ENCODE measurements at places on chromosomes 4 and X. TPM values are rescaled to one million over a fixed set of nuclear protein-coding genes. Genes with fewer than 3 reads are reported as not detected.

The NXF3 gene
- not detected for total RNA-seq

The PDE6B gene
- 13.0 TPM for total RNA-seq

The CLDN2 gene
- not detected for total RNA-seq

The MAGEE1 gene
- 7.3 TPM for total RNA-seq

DNA sequence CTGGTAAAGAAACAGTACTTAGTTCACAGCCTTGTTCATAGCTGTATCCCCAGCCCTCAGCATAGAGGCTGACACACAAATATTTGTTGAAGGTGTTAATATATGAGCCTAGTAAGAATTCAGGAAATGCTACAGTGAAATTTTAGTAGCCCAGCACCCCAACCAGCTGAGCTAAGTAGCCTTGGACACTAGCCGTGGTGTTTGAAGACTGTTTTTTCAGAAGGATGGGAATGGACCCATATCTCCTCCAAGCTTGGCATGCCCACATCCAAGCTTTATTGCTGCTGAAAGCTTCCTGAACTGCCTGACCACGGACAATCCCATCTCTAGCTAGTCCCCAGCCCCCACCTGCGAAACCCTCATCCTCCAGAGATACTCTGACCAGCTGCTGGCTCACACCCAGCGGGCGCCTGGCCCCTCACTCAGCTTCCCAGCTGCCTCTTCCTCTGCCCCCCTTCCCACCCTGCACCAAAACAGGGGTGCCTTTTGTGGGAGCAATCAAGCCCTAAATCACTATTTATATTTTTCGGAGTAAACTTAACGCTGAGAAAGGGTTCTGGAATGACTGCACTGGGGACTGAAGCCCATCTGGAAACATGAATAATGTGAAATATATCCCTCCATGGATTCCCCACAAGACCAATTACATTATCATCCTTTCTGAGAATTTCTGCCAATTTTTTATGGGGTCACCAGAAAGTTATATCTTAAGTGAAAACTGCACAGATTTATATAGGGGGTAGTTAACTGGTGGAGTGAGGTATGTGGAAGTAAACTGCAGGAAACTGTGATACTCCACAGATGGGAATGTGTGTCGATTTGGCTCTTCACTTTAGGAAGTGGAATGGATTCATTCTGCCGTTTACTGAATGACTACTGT is 41.1 kb upstream of the CBR4 start:
- 0 out of 2 replicates have a peak, but pooled peaks cover 2% of the 10 kb centered on the region for H3K27me3 ChIP-seq
- peaks cover 15% of the 10 kb centered on the region for H3K4me1 ChIP-seq
- DNase-seq, result no peak

DNA sequence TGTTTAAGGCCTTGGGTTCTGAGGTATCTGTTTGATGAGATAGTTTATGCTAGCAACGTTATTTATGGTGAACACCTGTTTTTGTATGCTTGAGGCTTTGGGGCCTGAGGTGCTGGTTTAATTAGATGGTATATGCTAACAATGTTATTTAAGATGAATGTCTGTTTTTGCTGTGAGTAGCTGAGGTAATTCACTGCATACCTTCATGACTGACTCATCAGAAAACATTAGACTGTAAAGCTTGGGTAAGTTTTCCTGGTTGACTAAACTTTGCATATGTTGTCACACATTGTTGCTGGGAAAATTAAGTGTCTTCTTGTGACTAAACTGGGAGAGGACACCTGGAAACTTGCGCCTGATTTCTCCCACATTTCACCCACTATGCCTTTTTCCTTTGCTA is 1026.6 kb downstream of the RAPGEF2 start:
- H3K27me3 ChIP-seq, result no peaks in the 10 kb centered on the region
- H3K4me3 ChIP-seq, result no peak overlapping the region
- no peak for DNase-seq
- H3K36me3 ChIP-seq, result peaks cover 24% of the 10 kb centered on the region

DNA sequence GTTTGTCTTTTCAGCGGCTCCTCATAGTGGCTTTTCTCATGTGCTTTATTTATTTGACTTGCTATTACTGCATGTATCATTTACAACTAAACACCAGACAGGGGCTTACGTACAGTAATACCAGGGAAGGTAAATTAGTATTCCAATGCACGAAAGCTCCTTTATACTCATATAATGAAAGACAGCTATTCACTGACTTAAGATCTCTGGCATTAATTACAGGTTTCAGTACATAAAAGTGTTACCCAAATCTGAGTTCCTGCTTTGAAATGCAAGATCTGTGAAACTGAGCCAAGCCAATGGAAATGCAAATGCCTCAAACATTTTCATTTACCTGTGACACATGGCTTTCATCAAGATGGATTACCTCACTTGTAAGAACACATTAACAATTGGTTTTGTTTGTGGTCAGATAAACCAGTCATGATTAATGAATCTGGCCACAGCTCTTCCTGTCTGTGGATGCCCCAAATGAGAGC is 107.2 kb downstream of the ANAPC4 start:
- peaks cover 21% of the 10 kb centered on the region for H3K36me3 ChIP-seq
- H3K27me3 ChIP-seq, result peaks cover 67% of the 10 kb centered on the region
- H3K4me3 ChIP-seq, result no peak overlapping the region
- no peak for DNase-seq
- peaks cover 54% of the 10 kb centered on the region for H3K4me1 ChIP-seq

DNA sequence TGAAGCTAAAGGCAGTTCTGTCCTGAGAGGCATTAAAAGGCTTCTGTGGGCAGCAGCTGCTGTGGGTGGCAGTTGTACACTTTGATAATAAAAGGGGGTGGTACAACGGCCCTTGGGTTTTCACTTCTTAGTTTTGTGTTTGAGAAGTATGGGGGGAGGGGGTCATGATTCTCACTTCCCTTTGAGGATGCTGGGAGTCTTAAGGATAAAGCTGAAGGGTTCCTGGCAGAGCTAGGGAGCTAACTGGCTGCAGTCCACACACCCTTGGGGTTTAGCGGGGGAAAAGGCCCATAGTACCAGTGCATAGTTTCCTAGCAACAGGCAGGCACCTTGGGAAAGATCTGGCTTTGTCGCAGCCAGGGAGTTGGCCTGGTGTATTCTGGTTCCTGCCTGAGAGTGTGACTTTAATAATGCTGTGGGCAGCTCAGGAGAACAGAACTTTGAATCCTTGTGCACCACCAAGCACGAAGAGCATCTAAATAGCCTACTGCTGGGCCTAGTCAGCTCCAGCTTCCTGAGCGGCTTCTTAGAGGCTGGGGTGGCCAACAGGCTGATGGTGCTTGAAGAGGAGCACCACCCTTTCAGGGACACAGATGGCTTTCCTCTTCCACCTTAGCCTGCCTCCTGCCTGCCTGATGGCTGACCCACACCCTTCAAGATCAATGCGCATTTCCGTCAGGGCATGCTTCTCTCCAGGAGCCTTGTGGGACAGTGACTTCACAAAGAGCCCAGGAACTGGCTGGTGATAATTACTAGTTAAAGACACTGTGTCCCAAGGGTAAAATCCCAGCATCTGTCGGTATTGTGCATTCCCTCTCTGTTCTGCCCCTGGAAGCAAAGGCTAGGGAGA is 12.5 kb downstream of the ZBTB33 start:
- H3K27ac ChIP-seq, result peak overlapping the region; percentile 58
- peaks cover 30% of the 10 kb centered on the region for H3K4me1 ChIP-seq
- peaks cover 3% of the 10 kb centered on the region for H3K27me3 ChIP-seq
- DNase-seq, result peak; percentile 11
- H3K36me3 ChIP-seq, result no peaks in the 10 kb centered on the region
- no peak overlapping the region for H3K4me3 ChIP-seq

- no peaks in the 10 kb centered on the region for H3K27me3 ChIP-seq
- no peak overlapping the region for H3K27ac ChIP-seq
- peaks cover 26% of the 10 kb centered on the region for H3K4me1 ChIP-seq
- no peak overlapping the region for H3K4me3 ChIP-seq
- no peak for DNase-seq
- no peaks in the 10 kb centered on the region for H3K36me3 ChIP-seq
Observed at GRCh38 chr4:109191216-109191615, 111.2 kb downstream of the COL25A1 start.

DNA sequence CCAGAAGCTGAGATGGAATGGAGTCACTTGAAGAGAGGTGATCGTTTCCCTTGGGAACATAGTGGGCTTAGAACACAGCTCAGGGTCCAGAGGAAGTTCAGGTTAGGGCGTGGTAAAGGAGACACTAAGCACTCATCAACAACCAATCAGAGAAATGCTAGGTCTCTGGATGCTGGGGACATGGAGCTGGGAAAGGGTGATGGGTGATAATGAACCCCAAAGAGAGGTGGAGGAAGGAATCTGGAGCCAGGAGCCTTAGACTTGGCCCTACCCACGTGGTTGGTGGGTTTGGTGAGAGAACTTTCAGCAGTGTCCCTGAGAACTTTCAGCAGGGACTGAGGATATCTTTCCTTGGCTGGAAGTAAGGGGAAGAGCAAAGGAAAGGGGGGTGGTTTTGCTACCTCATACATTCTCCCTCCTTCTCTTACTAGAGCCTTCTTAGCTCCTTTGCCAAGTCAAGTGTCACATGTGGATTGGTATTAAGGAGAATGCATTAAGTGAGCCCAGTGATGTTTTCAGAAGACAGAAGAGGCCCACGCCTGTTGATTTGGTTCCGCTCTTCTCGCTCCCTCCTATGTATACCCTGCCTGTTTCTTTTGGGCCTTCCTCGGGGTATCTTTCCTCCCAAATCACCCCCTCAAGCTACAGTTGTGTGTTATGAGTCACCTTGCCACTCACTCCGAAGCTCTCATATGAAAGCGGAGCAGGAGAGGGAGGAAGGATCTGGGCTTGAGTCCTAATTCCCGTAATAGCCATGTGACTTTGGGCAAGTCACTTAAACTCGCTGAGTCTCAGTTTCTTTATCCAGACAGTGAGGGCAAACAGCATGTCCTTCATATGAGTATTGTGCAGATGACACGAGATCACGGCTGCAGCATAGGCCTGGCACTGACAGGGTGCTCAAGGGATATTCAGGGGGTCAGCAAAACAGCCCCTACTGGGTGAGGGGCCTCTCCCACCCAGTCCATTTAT is 63.1 kb downstream of the TSC22D3 start:
- no peaks in the 10 kb centered on the region for H3K27me3 ChIP-seq
- H3K4me3 ChIP-seq, result no peak overlapping the region
- DNase-seq, result no peak

GRCh38 chr4:3831529-3832150 is 65.5 kb downstream of the ADRA2C start:
- H3K4me3 ChIP-seq, result no peak overlapping the region
- H3K36me3 ChIP-seq, result no peaks in the 10 kb centered on the region
- H3K27ac ChIP-seq, result no peak overlapping the region
- peaks cover 3% of the 10 kb centered on the region for H3K27me3 ChIP-seq
- no peak for DNase-seq

All from WTC11 (cell line).